Fibroblast of lung (primary cell): ENCODE measurements at places on chromosomes 6 and 20. TPM values are rescaled to one million over a fixed set of nuclear protein-coding genes. Genes with fewer than 3 reads are reported as not detected.

GRCh38 chr20:3312940-3313682, 74.1 kb upstream of the SLC4A11 start:
- peak; percentile 60 for DNase-seq

DNA sequence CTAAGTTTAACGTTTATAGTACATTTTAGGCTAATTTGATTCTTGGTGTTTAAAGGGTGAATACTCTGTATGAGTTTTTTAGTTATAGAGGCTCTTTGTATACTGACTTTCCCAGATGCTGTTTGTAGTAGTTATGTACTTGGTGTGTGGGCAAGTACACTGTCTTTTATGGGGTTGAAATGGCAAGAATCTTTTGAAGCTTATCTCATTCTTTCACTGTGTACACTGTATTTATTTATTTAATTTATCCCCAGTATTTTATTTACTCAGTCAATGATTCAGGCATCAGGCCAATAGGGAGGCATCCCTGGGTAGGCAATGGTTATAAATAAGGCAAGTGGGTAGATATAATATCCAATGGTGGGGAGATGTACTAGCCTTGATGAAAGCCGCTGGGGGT, 277.0 kb upstream of the PTCHD4 start:
- DNase-seq: no peak

DNA sequence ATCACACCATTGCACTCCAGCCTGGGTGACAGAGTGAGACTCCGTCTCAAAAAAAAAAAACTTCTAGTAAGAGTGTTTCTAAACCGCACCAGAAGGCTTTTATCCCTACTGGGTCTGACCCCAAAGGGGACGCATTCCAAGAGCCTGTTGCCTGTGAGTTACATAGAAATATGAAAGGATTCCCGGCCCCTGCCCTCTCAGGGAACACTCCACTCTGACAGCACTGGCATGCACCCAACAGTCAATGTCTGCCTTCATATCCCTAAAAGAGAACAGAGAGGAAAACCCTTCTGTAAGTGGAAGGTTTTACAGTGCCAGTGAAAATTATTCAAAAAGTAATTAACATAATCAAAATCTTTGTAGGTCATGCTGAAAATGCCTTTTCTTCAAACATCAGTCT, 117.1 kb upstream of the PTPRT start:
- no peak for DNase-seq

DNA sequence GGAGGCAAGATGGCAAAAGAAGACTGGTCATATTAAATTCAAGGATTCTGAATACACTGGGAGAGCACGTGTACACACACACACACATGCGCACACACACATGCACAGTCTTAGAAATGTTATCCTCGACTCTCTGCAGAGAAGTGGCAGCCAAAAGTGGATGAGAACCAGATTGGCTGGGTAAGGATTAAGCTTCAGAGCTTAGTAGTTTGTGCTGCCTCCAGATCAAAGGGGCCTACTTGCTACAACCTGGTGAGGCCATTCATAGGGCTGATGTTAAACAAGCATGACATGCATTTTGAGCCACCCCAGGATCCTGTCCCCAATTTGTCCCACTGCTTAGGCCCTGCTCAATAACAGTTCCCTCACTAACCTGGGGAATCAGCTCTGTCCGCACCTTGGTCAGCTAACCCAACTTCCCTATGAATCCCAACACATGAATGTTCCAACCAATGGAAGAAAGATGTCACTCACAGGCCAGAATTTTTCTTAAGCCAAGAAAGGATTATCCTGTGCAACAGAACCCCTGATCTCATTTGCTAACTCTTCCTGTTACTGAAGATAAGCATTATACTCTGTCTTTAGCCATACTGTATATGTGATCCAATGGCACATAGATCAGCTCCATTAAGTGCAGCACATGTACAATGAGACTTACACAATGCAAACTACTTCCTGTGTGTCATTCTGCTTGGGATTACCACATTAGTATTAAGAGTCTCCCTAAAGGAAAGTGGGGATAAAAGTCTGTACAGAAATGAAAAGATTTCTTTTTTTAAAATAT, 31.0 kb downstream of the TOMM6 start:
- DNase-seq: no peak

- no peak for DNase-seq
Measured at GRCh38 chr6:111992851-111993250, 61.1 kb upstream of the CCN6 start.

DNA sequence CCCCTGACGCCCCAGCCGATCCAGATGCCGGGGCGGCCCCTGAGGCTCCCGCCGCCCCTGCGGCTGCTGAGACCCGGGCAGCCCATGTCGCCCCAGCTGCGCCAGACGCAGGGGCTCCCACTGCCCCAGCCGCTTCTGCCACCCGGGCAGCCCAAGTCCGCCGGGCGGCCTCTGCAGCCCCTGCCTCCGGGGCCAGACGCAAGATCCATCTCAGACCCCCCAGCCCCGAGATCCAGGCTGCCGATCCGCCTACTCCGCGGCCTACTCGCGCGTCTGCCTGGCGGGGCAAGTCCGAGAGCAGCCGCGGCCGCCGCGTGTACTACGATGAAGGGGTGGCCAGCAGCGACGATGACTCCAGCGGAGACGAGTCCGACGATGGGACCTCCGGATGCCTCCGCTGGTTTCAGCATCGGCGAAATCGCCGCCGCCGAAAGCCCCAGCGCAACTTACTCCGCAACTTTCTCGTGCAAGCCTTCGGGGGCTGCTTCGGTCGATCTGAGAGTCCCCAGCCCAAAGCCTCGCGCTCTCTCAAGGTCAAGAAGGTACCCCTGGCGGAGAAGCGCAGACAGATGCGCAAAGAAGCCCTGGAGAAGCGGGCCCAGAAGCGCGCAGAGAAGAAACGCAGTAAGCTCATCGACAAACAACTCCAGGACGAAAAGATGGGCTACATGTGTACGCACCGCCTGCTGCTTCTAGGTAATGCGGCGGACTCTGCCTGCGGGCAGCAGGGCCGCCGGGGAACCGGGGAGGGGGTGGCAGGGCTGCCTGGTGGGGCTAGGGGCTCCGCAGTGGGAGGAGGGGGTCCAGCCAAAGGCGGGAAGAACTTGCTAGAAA, 2.3 kb downstream of the GNAS start:
- no peak for DNase-seq

DNA sequence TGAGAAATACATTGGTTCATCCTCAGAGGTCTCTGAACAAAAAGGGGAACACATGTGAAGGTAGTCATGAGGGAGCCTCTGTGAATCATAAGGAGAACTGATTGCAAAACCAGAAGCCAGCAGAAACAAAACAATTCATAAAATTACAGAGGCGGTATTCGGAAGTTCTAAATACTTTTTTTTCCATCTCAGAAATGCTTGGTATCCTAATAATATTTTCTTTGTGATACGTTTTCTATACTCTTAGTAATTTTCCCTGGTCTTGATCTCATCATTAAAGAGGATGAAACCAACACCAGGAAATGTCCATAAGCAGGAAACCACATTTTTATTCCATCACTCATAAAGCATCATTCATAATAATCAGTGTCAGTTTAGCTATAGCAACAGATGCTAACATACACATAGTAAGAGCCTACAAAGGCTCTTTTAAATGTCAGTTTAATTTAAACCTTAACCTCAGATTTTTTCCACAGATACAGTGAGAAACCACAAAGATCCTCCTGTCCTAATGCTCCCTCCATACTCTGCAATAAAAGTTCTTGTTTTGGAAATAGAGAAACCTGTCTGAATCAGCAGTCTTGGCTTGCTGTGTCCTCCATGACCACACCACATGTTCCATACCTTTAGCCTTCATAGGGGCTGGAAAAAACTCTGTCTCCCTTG, 29.2 kb downstream of the SGK1 start:
- DNase-seq: peak; percentile 88

Gene SALL4
- 0.51 and 1.5 TPM in 2 replicates for total RNA-seq

Gene AMD1
- 33.4 and 33.9 TPM in 2 replicates for total RNA-seq

Gene MTO1
- total RNA-seq: 47.3 and 52.4 TPM in 2 replicates
